ENCODE measurements at places on chromosomes 12 and 14.

GRCh38 chr12:97047361-97047760 lies 140.3 kb downstream of the NEDD1 start:
- DNase-seq, result no peak

DNA sequence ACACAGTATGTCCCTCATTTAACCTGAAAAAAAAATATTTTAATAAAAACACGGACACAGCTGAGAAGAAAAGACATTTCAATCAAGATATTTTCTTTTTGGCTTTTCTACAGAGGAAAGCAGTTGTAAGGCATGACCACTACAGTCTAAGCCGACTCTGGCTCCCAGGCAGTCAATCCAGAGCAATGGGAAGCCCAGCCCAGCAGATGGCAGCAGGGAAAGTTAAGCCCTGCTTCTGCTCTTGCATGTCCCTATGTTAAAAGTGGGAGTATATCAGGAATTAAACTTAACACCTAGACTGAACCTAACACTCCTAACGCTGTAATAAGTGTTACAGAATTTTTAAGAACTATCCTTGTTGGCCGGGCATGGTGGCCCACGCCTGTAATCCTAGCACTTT lies 19.5 kb upstream of the HAL start:
- no peak for DNase-seq

GRCh38 chr12:1582709-1583050 lies 11.7 kb downstream of the FBXL14 start:
- no peak for DNase-seq

DNA sequence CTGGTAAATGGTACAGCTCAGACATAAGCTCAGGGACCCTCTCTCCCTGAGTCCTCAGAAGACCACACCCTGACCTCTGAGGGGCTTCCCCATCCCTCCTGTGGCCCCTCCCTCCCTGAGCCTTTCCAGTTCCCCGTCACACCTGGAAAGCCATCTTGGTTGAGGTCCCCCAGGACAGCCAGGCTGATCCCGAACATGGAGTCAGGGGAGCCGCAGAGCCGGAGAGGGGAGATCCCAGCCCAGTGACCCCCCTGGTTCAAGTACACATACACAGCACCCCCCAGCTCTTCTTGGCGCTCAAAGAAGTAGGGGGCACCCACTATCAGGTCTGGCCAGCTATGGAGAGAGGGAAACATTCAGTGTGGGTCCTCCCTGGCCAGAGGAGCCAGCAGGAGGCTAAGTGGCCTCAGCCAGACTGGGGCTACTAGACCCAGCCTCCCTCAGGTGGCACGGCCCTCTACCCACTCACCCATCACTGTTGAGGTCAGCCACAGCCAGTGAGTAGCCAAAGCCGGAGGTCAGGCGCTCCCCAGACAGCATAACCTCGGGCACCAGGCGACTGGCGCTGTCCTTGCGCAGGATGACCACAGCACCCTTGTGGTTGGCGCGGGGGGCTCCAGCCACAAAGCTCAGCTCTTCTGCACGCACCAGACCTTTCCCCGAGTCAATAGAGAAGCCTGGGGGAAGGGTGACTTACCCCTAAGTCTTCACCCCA lies 9.3 kb downstream of the ITGA7 start:
- DNase-seq, result no peak

- DNase-seq, result no peak
Observed at GRCh38 chr12:29150462-29150861, 1.4 kb downstream of the FAR2 start.

- no peak for DNase-seq
Observed at GRCh38 chr14:22976620-22977433, 5.5 kb downstream of the AJUBA start.

DNA sequence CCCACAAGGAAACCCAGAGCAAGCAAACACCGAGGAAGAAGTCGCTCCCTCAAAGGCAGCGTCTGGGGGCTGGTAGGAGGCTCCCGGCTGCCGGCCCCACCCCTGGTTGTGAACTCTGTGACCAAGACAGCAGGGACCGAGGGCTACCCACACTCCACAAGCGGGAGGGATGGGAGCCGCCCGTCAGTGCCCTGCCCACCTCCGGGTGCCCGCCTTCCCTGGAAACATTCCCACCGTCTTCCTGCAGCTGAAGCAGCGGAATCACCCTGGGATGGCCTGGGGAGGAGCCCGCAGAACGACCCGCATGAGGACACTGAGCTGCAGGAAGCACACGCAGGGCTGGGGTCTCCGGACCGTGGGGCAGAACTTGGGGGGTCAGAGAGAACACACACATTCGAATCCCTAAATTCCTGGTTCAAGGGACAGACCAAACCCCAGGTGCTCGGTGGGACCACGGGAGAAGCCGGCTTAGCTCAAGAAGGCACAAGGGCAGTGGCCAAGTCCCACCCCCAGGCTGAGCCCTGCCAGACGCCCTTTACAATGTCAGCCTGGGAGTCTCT lies 33.5 kb upstream of the C14orf180 start:
- no peak for DNase-seq

DNA sequence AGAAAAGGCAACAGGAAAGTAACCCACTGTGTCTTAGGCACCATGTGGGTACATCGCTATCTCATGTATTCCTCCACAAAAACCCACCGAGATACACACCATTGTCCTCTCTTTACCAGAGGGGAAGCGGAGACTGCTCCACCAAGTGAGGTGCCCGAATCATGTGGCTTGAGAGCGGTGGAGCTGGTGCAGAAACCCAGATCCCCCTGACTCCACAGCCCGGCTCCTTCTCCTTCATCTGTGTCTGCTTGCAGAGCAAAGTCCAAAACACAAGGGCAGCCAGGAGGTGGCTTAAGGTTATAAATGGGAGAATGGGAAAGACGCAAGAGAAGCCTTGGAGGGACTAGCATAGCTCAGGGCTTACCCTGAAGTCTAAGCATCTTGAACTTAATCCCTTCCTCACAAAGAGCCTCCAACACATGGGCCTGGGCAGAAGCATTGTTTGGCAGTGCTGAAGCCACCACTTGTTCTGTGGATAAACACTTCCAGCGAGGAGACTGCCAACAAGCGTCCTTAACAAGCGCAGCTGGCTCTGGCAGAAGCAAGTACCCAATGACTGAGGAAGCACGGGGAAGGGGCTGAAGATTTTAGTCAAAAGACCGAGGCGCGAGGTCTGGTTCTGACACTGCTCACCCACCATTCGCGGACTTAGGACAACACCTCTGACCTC lies 83.0 kb downstream of the TTC7B start:
- no peak for DNase-seq

GRCh38 chr12:95976416-95976832 lies 19.7 kb downstream of the HAL start:
- no peak for DNase-seq

DNA sequence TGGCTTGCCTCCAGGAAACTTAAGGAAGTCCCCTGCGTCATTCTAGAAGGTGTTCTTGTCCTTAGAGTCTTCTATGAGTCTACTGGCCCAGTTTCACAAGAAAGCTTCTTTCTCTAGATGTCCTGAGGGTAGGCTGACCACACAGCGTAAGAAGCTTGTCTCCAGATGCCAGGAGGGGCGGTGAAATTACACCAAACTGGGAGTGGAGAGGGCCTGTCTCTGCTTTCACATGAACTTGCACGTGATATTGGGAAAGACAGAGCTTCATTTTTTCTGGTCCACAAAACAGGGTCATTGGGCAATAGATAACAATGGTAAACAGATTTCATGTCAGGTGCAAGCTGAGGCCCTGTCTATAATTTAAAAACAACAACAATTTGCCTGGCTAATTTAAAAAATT lies 85.7 kb upstream of the TBX3 start:
- DNase-seq, result no peak

DNA sequence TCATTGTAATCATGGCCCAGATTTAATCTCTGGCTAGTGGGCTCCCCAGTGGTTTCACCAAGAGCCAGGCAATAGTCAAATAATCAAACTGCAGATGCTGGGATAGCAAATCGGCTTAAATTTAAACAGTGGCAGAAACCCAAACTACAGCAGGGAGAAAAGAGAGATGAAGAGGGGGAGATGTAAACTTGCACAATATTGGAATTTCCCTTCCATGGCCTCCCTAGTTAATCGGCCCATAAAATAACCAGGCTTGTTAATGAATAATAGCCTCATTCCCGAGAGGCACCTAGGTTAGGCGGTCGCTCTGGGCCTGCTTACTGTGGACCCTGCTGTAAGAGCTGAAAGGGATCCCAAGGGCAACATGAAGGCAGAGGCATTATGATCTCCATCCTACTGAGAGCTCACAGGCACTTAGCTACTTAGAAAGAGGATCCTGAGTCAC lies 116.2 kb downstream of the NUAK1 start:
- DNase-seq, result no peak

GRCh38 chr12:88309546-88309945 lies 167.4 kb downstream of the TMTC3 start:
- no peak for DNase-seq

DNA sequence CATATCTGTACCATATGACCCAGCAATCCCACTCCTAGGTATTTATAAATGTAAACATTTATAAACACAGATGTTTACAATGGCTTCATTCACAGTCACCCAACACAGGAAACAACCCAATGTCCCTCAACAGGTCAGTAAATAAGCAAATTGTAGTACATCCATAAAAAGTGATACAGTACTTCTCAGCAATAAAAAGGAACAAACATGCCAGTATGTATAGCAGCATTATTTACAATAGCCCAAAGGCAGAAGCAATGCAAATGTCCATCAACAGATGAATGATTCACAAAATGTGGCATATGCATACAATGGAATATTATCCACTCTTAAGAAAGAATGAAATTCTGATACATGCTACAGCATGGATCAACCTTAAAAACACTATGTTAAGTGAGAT lies 27.6 kb upstream of the MAP3K9 start:
- no peak for DNase-seq

DNA sequence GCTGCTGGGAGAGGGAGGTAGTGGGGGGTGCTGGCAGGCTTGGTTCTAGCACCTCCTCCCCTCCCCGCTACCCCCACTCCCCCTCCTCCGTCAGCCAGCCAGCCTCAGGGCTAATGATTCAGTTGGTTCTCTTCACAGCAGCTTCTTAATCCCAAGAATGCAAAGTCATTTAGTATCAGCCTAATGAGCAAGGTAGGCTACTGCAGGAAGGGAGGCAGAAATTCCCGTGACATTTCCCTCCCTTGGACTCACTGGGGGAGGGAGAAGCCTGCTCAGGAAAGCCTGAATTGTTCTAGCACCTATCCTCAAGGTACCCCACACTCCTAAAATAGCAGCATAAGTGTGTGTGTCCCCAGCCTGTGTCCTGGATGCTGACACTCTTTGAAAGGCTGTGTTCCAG lies 29.8 kb downstream of the ITPK1 start:
- no peak for DNase-seq

GRCh38 chr14:63890553-63890952 lies 37.7 kb downstream of the SYNE2 start:
- DNase-seq, result no peak

GRCh38 chr14:21098076-21098891 lies at the start of gene ZNF219:
Gene ZNF219 (minus strand): TSS chr14:21098655. CDS start chr14:21093591, 5,064 bp downstream.
- no peak for DNase-seq

GRCh38 chr12:88188180-88188579 lies 46.1 kb downstream of the TMTC3 start:
- no peak for DNase-seq

GRCh38 chr14:101121508-101122139 lies 218.1 kb upstream of the RTL1 start:
- DNase-seq, result no peak

DNA sequence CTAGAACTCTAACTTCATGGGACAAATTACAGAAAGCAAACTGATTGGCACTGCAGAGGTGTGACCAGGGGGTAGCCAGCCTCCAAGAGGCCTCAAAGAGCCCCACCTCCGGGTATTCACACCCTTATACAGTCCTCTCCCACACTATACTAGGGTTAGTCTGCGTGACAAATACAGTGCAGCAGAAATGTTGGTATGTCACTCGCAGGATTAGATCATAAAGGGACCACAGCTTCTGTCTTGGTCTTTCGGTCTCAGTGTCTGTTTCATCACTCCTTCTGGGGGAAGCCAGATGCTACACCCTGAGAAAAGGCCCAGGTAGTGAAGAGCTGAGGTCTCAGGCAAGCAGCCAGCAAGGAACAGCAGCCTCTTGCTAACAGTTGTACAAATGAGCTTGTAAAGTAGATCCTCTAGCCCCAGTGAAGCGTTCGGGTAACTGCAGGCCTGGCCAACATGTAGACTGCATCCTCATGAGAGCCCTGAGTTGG lies 68.9 kb upstream of the SAV1 start:
- DNase-seq, result peak; percentile 38

GRCh38 chr12:64669270-64669842 lies 59.1 kb downstream of the RASSF3 start:
- no peak for DNase-seq

DNA sequence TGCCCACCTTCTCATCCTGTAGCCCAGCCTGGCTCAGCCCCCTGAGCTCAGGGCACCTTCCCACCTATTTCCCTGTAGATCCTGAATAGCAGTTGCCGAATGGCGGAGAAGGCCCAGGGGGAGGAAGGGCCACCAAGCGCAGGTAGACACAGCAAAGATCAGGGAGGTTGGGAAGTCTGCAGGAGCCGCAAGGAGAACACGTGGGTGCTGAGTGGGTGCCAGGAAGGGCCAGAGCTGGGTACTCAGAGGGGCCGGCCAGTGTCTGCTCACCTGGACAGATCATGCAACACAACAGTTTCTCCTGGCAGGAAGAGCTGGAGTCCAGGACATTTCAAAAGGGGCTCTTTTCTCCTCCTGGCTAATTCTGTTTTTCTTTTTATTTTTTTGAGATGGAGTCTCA lies 30.6 kb downstream of the CHGA start:
- DNase-seq, result no peak

DNA sequence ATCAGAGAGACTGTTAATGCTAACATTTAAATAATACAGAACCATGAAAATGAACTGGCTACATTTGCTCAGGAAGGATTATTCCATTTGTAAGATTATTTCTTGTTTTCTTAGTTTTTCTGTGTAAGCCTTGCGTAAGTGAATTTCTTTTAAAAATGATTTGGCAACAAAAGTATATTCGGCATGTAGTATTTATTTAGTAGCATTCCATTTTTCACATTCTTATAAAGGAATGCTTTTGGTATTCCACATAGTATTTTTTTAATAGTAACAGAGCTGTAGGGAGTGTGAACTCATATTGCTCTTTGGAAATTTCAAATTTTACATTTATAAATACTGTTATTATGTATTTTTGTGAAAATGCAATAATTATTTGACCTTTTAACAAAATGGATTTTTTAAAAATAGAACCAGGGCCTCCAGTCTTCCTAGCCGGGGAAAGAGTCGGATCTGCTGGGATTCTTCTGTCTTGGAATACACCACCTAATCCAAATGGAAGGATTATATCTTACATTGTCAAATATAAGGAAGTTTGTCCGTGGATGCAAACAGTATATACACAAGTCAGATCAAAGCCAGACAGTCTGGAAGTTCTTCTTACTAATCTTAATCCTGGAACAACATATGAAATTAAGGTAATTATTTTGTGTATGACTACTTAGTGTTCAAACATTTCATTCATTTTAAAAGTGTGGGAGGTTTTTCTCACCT lies 1.2 kb downstream of the PTPRQ start:
- DNase-seq, result no peak
